WTC11 (cell line): ENCODE measurements at places on chromosomes 5 and 9.

GRCh38 chr5:179866241-179867078, 7.8 kb upstream of the MRNIP start:
- H3K4me3 ChIP-seq: no peak overlapping the region
- H3K27ac ChIP-seq: no peak overlapping the region; the same call in none of the 2 replicates
- H3K4me1 ChIP-seq: peaks cover 2% of the 10 kb centered on the region; the same call in 1 of the 2 replicates

- peaks cover 16% of the 10 kb centered on the region for H3K4me1 ChIP-seq
- peaks cover 34% of the 10 kb centered on the region for H3K27me3 ChIP-seq
- H3K4me3 ChIP-seq: no peak overlapping the region
- H3K27ac ChIP-seq: no peak overlapping the region
Observed at GRCh38 chr5:171633776-171634470, 151.7 kb upstream of the SMIM23 start.

GRCh38 chr9:121271368-121272341, 3.7 kb downstream of the GSN start:
- H3K4me3 ChIP-seq: no peak overlapping the region
- peaks cover 31% of the 10 kb centered on the region for H3K27me3 ChIP-seq
- peaks cover 47% of the 10 kb centered on the region for H3K4me1 ChIP-seq
- DNase-seq: no peak

DNA sequence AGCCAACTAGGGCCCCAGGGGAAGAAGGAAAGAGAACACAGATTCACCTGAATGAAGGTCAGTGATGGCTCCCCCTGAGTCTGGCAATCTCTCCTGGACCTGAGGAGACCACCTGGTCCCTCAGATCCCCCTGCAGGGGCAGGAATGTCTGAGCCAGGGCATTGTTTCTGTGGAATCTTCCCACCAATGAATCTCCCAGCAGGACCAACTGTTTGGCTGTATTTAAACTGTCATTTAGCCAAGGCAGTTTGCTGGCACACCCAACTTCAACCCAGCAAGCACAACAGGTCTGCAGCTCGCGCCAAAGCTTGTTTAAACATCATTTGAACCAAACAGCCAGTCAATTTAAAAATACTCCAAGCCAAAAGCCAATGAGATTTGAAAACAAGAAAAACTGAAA, 92.6 kb downstream of the SH3TC2 start:
- peaks cover 18% of the 10 kb centered on the region for H3K4me1 ChIP-seq
- no peaks in the 10 kb centered on the region for H3K36me3 ChIP-seq
- no peak for DNase-seq
- no peak overlapping the region for H3K27ac ChIP-seq

DNA sequence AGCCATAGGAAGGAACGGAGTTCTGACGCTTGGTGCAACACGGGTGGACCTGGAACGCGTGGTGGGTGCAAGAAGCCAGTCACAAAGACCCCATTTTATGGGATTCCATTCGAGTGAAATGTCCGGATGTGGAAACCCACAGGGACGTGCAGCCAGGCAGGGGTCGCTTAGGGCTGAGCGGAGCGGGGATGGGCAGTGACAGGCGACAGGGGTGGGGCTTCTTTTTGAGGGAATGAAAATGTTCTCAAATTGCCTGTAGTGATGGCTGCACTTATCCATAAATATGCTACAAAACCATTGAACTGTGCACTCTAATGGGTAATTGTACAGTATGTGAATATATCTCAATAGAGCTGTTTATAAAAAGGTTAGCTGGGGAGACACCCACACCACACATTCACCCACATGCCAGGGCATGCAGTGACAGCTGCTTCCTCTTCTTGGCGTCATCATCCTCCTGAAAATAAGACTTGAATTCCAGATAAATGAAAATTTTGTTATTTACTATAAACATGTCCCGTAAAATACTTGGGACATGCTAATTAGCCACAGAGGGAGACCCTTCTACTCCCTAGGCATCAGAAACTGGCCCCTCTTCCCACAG, 71.3 kb upstream of the OLFM1 start:
- DNase-seq: no peak
- no peak overlapping the region for H3K4me3 ChIP-seq
- peaks cover 12% of the 10 kb centered on the region for H3K4me1 ChIP-seq
- no peaks in the 10 kb centered on the region for H3K36me3 ChIP-seq
